ENCODE measurements at places on chromosomes 16 and 17.

DNA sequence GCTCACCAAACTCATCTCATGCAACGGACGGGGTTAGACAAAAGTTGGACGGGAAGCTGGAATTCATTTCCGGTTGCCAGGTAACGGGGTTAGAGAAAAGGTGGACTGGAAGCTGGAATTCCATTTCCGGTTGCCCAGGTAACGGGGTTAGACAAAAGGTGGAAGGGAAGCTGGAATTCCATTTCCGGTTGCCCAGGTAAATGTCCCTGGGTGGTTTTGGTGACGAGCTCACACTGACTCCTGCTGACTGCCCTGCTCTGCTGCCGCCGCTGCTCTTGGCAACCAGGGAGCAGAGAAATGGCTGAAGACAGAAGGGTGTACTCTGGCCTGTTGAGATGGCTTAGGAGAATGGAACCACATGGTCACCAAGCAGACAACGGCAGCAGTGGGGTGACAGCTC is 170.3 kb upstream of the RPH3AL start:
- DNase-seq: no peak

DNA sequence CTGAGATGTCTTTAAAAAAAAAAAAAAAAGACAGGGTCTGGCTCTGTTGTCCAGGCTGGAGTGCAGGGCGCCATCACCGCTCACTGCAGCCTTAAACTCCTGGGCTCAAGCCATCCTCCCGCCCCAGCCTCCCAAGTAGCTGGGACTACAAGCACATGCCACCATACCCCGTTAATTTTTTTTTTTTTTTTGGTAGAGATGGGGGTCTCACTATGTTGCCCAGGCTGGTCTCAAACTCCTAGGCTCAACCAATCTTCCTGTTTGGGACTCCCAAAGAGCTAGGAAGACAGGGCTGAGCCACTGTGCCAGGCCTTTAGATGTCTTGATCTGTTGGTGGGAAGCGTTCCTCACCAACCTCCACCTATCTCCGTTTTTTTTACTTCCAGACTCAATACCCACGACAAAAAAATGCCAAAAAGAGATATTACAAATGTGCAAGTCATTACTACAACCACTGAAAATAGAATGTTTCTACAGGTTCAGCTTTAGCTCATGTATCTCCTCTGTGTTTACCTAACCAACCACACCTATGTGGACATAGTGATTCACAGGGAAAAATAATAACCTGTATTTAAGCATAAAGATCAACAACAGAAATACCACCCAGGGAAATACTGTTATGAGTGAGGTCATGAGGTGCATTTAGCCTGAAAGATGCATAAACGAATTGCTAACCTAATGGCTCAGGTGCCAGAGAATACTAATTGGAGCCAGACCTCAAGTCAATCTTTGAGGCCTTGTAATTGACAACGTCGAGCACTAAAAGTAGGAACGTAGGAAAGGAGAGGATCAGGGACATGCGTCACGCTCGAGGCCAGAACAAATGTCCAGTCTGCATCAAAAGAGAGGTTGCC is 22.6 kb downstream of the NACA2 start:
- no peak for DNase-seq

- DNase-seq: no peak
Measured at GRCh38 chr16:49556606-49557446, 183.2 kb downstream of the C16orf78 start.

GRCh38 chr16:1221628-1222552 is 3.2 kb downstream of the TPSG1 start:
- no peak for DNase-seq

GRCh38 chr17:41888332-41888965 is 23.2 kb upstream of the KLHL11 start:
- no peak for DNase-seq

GRCh38 chr17:29158096-29158487 is 22.1 kb downstream of the MYO18A start:
- DNase-seq: no peak

- DNase-seq: no peak
Measured at GRCh38 chr17:81033535-81034167, 1.3 kb upstream of the BAIAP2 start.

GRCh38 chr17:47715669-47716325 is 17.2 kb upstream of the TBX21 start:
- DNase-seq: no peak

DNA sequence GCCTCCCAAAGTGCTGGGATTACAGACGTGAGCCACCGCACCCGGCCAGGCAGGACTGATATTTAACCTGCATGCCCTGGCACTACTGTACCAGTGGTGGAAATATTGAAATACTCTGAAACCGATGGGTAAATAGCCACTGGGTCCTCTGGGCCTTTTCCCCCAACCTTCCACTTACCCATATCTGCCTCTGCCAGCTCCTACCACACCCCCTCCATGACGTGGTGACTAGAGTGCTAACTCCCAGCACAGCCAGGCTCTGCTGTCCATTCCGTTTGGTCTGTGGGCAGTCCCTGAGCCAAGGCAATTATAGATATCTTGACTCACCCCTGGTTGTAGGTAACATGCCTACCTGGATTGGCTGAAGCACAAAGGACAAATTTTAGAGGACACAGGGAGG is 187.8 kb downstream of the PRKCB start:
- no peak for DNase-seq
